ENCODE measurements at places on chromosomes 1 and 21.

- DNase-seq: no peak
Measured at GRCh38 chr21:34235514-34235913, 128.3 kb upstream of the KCNE2 start.

DNA sequence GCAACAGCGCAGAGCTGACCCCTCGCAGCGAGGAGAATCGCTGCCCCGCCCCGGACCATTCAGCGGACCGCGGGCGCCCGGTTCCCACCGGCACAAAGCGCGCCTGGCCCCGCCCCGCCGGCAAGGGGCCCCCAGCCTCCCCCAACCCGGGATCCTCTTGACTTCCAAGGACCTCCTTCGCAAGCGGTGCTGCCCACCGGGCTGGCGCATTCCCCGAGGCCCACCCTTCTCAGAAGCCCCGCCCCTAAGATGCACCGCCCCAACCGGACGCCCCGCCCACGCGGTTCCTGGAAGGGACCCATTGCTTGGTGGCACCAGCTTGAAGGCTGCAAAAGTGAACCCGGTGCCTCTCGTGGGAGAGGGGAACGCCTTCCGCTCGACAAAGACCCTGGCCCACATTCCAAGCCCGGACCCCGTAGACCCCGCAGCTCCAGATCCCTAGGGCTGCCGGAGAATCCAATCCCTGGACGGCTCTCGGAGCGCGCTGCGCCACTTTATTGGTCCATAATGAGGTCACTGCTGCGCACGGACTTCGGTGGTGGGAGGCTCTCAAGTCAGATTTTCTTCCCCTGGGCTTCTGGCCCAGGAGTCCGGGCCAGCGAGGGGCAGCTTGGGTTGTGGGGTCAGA, 2.0 kb downstream of the HES3 start:
- DNase-seq: no peak

DNA sequence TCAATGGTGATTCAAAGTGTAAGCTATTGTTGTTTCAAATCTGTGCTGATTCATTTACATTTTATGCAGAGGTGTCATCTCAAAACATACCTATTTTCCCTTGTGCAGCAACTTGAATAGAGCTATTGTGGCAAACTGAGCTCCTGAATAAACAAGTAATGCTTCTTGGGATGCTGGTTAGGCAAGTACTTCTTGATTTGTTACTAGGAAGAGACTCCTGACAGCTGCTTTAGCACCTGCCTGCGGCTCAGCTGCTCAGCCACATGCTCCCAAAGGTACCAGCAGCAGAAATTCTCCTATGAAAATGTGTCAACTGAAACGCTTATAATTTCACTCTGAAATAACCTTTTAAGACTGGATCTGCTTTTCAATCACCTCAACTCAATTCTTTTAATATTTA, 352.3 kb downstream of the RYR2 start:
- no peak for DNase-seq

- DNase-seq: no peak
Measured at GRCh38 chr1:9670085-9670484, 18.6 kb downstream of the PIK3CD start.

GRCh38 chr1:160651433-160652064, 4.7 kb upstream of the SLAMF1 start:
- DNase-seq: no peak

DNA sequence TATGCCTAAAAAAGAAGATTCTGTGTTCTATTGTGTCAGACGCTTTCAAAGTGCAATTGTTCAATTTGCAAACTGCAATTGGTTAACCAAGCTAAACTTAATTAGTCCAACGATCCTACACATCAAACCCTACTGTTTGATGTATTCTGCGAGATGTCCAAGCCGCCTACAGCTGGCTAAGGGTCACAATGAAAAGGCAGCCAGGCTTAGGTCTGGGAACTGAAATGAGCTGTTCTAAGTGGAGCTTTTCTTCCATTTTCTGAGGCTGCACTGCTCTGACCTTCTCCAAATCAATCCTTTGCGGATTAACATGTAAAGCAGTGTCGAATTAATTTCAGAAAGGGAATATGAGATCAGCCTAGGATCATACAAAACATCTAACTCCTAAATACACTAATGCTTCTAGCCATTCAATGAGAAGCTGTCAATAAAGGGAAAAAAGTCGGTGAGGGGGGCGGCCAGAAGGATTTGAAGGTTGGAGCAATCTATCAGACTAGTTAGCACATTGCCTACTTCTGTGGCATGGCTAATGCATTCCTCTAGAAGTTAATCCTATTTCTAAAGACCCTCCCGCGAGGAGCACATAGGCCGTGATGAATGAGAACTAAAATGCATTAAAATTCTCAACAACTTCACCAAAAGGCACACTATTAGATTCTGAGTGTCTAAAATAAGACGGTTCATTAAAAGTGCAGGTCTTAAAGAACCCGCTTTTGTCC, 119.0 kb downstream of the SIM2 start:
- DNase-seq: no peak

DNA sequence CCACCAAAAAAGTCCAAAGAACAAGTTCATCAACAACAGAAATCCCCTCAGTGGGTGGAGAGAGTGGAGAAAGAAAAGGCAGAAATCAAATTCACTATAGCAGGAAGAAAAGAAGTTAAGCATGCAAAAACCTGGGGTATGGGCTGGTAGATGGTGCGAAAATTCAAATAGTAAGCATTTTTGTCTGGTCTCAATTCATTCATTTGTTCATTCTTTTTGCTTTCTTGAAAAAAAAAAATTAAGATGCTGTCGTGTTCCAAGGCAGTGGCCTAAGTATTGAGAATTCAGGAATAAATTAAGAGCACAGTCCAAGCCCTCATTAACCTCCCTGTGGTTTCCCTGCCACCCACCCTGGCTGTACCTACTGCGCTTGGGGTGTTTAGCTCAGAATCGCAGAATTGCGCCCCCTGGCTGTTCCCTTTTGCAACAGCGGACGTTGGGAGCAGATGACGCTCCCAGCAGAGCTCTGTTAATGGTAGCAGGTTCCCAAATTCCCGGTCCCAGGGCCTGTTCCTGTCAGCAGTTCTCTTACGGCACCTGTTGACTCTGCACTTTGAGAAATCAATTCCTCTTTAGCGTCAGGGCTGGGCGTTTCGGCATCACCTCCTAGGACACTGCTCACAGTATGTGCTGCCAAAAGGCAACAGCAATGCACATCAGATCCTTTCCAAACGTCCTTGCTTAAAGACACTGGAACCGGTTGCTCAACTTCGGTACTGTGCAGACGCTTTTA, 34.0 kb upstream of the SSX2IP start:
- DNase-seq: no peak

DNA sequence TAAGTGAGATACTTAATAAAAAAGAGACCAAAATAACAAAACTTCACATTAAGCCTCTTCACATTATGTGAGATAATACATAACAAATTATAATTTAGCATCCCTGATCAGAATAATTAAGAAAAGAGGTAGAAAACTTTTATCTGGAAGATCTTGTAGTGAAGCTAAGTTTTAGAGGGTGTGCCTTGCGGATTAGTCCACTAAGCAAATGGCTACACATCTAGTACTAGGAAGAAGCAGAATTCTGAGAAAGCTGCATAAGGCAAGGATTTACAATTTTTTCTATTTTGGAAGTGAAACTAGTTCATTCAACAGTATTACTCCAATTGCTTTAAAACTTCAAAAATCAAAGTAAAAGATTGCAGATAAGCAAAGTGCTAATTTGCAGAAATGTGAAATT, 3.5 kb downstream of the YOD1 start:
- no peak for DNase-seq

DNA sequence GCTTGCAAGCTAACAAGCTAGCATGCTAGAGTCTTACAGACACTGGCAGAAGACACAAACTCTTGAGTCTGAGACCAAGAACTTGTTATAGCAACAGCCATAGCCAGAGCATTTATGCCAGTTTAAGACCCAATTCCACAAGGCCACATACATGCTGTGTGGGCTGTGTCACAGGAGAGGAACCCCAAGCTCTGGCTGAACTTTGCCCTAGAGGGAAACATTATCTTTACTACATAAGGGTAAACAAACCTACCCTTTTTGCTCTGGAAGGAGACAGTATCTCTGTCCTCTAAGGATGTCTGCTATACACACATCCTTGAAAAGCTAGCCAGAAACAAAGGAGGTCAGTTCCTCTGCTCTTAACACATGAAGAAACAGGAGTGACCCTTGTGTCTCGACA, 70.3 kb downstream of the HSF2BP start:
- no peak for DNase-seq

DNA sequence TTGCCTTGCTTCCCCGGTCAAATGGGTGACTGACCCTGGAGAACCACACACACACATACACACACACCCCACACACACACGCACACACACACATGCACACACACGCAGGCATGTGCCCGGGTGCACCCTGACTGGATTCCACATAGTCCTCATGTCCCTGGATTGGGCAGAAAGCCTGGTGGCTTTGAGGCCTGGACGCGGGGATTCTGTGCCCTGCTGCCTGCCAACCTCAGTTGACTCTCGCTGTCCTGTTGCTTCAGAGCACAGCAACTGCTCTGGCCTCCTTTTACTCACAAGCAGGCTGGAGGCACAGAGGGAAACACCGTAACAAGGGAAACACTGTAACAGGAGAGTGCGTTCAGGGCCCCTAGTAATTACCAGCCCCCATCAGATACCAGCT, 6.4 kb downstream of the RORC start:
- no peak for DNase-seq

- no peak for DNase-seq
Measured at GRCh38 chr21:23160914-23161313, 2162.7 kb downstream of the NCAM2 start.

DNA sequence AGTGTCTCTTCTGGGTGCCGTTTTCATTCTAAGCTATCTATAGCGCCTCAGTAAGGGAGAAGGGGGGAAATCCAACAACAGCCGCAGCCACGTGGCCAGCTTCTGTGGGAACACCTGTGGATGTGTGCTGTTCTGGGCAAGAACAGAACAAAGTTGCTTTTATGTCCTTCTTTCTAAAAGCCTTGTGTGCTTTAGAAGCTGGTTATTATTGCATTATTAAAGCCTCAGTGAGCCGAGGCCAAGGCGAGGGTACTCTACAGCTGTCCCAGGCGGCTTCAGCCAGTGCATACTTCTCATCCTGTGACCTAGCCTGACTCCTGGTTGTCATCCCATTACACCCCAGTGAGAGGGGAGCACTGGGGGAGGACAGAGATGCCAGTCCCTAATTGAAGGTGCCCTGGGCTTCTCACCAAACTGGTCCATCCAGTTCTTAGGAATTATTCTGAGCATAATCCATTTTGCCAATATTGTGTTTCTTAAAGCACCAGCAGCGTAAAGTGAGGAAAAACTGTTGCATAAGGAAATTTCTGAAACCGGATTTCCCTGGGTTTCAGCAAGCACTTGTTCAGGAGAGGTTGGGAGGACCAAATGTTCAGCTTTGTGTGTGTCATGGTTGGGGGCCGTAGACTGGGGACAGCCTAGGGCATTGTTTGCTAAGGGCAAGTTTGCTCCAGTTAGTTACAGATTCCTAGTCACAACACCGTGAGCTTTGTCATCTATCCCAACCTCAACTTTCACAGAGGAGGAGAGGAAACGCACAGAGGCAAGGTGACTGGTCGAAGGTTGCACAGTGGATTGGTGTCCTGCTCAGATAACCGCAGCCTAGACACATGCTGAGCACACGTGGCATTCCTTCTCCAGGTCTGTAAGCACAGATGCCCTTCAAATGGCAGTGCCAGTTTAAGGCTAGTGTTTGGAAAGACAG, 61.0 kb upstream of the ATP1A1 start:
- peak; percentile 28 for DNase-seq

Data from caudate nucleus (tissue), 63 donors.